ENCODE measurements at places on chromosomes 16 and 17. TPM values are rescaled to one million over a fixed set of nuclear protein-coding genes. Genes with fewer than 3 reads are reported as not detected.

CEMP1 gene
- not detected for total RNA-seq

ZG16B gene
- 18.7 TPM for total RNA-seq

ATF7IP2 gene
- 7.1 TPM for total RNA-seq

GRCh38 chr17:61409301-61410112 is 9.9 kb downstream of the TBX2 start:
- DNase-seq = peak; percentile 66
